ENCODE measurements at places on chromosomes 1 and 21.

GRCh38 chr1:201488830-201489589 is 17.9 kb downstream of the CSRP1 start:
- no peak for DNase-seq

DNA sequence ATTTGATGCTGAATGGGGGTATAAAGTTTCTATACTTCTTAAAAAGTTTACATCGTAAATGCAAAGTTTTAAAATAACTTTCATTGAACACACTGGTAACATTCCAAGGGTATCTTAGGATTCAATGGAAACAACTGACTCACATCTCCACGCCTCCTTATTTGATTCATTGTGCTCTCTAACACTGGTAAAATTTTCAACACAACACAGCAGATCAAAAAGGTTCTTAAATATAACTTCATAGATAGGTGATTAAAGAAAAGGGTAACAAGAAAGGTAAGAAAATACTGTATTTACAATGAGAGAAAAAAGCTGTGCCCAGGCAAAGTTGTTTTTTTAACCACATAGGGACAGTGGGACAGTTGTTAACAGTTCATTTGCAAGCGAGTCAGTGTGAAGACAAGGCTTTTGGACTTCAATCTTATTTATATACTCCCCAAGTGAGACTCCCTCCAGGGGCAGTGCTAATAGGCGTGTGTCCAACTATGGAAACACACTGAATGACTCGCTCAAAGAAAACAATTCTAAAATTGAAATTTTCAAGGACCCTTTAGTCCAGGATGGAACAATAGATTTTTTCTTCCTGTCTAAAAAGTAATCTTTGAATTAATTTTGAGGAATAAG is 140.5 kb downstream of the TIAM1 start:
- no peak for DNase-seq

DNA sequence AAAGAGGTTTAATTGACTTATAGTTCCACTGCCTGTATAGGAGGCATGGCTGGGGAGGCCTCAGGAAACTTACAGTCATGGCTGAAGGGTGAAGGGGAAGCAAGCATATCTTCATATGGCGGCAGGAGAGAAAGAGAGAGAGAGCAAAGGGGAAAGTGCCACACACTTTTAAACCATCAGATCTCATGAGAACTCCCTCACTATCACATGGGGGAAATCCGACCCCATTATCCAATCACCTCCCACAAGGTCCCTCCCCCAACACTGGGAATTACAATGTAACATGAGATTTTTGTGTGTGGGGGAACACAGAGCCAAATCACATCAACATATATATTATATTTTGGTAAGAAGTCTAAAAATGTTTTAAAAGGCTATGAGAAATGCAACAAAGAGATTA is 27.2 kb downstream of the FABP3 start:
- DNase-seq: no peak

- no peak for DNase-seq
Observed at GRCh38 chr1:168087696-168088095, 49.0 kb downstream of the GPR161 start.

- DNase-seq: no peak
Observed at GRCh38 chr1:53108646-53109580, 33.5 kb downstream of the SLC1A7 start.

DNA sequence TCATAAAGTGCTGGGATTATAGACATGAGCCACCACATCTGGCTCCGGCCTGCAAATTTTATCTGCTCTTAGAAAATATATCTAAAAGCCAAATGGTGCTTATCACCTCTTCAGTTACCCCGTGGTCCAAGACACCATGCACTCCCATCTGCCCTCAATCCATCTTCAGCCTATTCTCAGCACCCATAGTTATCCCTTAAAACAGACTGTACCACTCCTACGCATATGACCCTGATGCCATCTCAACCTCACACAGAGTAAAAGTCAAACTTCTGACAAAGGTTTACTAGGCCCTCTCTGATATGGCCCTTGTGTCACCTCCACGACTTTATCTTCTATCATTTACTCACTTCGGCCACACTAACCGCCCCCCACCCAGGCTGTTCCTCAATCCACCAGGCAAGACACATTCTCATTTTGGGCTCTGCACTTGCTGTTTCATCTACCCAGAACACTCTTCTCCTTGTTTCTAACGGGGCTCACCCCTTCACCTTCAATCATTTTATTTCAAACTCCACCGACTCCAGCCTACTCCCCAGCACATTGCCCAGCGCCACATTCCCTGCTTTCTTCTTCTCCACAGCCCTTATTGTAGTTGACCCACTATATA is 33.0 kb downstream of the USP48 start:
- no peak for DNase-seq
